ENCODE measurements at places on chromosomes 6 and 20.

DNA sequence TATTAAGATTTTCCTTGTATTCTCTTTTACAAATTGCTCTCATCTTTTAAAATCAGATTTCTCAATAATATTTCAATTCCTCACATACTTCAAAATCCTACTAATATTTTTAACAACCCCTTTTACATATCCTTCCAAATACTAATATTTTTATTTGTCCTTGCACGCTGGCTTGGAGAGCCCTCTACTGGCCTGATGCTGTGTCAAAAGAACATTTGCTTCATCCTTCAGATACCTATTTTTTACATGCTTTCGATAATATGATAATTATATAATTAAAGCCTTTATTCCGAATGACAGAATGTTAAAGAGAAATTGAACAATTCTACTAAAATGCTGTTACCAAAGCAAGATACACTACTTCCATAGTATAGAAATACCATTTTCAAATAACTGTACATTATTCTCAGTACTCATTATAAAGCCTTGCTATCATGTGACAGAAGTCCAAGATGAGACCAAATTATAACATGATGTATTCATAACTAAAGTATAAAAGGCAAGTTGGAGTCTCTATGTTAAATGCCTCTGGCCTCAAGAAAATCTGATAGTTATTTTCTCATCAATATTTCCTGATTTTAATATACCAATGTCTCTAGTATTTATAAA is 39.0 kb upstream of the PLN start:
- no peak for DNase-seq

- no peak for DNase-seq
These were observed 901 bp downstream of the CEP57L1 start for GRCh38 chr6:109096208-109096607.

DNA sequence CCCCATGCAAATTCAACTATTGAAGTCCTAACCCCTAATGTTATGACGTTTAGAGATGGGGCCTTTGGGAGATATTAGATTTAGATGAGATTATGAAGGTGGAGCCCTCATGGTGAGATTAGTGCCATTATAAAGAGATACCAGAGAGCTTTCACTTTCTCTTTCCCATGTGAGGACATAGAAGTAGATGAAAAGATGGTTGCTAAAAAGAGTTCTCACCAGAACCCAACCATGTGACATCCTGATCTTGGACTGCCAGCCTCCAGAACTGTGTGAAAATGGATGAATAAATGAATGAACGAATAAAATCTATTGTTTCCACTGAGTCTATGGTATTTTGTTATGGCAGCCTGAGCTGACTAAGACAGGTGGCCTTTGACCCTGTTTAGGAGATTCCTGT is 50.6 kb upstream of the FBXO30 start:
- no peak for DNase-seq

DNA sequence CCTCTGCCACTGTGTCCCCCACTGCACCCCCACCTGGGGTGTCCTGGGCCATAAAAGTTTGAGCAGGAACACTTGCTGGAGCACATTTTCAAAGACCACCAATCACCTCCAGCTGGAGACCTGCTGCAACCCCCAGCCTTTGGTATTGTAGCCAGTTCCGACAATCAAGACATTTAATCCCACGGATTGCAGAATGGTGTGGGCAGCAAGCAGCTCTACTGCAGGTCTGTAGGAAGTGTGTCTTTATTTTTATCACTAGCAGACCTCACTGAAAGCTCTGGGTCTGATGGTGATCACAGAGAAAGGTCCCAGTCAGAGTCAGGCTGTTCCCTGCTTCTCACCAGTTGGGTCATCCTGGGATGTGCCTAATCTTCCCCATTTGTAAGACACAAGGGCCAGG is 167.1 kb upstream of the ECI2 start:
- no peak for DNase-seq

GRCh38 chr20:57410398-57410920 is 19.3 kb downstream of the RBM38 start:
- DNase-seq: no peak

DNA sequence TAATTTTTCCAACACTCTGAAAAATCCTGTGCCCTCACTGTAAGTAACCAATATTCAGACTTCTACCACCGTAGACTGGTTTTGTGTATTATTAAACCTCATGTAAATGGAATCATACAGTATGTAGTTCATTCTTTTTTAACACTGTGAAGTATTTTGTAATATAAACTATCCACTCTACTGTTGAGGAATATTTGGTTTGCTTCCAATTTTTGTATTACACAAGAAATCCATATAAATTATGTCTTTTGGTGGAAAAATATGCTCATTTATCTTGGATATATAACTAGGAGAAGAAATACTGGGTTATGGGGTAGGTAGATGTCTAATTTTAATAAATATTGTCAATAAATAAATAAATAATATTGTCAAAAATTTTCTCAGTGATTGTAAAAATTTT is 116.8 kb downstream of the CHD6 start:
- DNase-seq: no peak

GRCh38 chr6:48826901-48827701 is 636.0 kb downstream of the MMUT start:
- no peak for DNase-seq

- no peak for DNase-seq
These were observed 838 bp upstream of the POM121L2 start for GRCh38 chr6:27312950-27313271.

GRCh38 chr20:45636513-45636912 is 5.4 kb upstream of the WFDC9 start:
- no peak for DNase-seq

DNA sequence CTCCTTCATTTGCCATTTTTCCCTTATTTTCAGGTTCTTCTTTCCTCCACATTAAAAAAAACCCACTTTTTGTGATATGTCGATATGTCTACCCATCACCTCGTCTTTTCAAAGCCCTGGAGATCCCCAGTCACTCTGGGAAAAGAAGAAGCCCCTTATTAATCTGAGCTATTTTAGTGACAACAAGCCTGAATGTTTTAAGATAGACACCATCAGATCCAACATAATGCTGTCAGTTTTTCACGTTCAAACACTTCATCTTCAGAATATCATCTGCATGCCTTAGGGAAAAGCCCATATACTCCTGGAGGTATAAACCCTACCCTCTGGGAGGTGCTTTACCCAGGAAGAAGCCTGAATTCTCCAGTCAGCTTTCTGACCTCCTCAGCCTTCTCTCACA is 464.0 kb upstream of the CDH4 start:
- no peak for DNase-seq

DNA sequence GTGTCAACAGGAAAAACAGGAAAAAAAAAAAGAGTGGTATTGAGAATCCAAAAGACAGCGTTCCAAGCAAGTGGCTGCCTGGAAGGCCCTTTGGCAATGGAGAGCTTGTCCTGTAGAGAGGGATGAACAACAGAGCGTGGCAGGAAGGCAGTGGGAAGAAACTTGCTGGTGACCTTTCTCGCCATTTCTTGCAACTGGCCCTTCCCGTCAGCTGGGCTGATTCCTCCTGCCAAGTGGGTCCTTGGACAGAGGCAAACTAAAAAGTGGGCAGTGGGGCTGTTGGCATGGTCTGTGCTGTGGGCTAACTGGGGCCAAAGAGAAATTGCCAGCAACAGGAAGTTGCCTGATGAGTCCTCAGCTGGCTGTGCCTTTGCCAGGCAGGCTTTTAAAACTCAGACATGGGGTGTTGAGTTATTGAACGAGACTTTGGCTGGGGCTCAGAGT is 43.9 kb upstream of the CLDN20 start:
- DNase-seq: no peak

DNA sequence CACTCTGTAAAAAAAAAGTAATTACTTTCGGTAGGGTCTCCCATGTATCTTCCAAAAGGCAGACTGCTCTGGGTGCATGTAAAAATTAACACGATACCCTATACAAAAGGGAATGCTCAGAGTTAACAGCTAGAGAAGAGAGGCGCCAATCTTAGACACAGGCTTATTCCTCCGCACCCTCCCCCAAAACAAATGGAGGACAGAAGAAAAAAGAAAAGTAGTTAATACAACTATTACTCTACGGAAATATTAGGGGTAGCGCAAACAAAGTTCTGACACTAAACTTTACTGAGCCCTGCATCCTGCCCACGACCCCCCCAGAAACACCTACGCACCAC is 331 bp upstream of the UFL1 start:
- no peak for DNase-seq

GRCh38 chr6:108294297-108294726 is 542 bp upstream of the AFG1L start:
- no peak for DNase-seq

DNA sequence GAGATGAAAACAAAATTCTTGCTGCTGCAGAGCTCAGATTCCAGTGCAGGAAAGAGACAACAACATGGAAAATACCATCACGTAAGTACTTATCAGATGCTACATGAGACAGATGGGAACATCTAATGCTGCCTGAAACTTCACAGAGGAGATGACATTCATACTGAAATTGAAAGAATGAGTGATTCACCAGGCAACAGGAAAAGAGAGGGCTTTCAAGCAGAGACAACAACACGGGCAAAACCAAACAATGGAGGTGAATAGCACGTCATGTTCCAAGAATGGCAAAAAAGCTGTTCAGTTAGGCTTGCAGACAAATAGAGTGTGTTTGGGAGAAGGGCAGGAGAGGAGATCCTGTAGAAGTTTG is 39.3 kb downstream of the GTF2H5 start:
- DNase-seq: no peak

- no peak for DNase-seq
These were observed 339.9 kb upstream of the ARID1B start for GRCh38 chr6:156437121-156437879.

- DNase-seq: no peak
These were observed 27.0 kb downstream of the TOX2 start for GRCh38 chr20:43941476-43942200.

DNA sequence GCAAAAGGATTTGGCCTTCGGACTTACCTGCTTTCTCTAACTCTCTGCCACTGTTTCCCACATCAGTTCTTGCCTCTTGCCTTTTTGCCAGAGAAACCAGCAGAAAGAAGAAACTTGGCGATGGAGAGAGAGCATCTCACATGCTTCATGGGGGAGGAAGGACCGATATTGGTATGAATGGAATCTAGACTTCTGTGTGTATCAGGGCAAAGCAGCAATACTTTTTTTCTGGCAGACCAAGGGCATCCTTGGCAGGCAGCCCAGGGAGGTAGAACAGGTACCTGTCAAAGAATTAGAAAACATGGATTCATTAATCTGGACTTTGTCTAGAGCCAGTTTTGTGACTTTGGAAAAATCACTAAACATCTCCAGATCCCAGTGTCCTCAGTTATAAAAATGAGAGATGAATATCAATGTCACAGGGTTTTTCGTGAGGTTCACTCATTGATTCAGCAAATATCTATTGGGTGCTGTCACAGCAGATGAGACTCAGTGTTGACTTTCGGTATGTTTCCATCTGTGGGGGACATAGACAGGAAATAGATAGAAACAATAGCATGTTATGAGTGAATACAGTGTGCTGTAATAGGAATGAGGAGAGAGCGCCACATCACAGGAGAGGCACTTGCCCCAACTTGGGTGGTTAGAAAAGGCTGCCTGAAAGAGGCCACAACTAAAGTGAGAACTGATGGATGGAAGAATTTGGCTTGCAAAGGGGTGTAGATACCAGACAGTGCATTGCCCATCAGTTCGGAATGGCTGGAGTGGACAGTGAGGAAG is 114.1 kb downstream of the CD83 start:
- no peak for DNase-seq

DNA sequence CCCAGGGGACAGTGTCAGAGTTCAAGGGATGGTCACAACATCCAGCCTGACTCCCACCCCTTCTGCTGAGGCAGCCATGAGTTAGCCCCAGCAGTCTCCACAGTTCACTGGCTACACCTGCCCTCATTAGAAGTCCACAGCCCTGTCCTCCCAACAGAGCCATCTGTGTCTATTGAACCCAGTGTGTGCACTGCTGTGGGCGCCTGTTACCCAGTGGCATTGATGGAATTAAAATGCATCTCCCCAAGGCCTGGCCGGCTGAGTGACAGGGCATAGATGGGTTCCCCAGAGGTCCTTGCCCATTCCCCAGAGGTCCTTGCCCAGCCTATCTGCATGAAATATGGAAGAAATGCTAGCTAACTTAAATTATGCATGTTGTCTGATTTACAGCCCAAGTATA is 73.3 kb downstream of the PCSK2 start:
- no peak for DNase-seq

GRCh38 chr6:32092760-32093497 is 16.2 kb downstream of the TNXB start:
- DNase-seq: no peak

- DNase-seq: no peak
These were observed 198.4 kb downstream of the ISM1 start for GRCh38 chr20:13419477-13419876.

DNA sequence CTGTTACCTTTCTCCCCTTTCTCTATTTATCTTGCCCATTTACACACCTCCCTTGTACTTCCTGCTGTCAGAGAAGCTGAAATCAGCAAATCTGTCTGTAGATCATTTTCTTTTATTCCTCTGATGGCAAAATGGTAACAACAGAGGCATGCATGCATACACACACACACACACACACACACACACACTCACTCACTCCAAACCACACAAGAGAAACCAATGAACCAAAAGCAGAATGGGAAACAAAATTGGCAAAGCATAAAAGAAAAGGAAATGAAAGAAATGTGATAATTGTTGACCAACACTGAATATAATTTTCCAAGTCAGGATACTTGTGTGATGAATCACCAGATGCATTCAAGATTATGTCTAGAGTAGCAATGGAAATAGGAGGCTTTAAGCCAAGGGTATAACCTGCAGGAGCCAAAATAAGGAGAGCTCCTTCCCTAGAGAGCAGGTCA is 172.4 kb downstream of the PLCB4 start:
- no peak for DNase-seq

DNA sequence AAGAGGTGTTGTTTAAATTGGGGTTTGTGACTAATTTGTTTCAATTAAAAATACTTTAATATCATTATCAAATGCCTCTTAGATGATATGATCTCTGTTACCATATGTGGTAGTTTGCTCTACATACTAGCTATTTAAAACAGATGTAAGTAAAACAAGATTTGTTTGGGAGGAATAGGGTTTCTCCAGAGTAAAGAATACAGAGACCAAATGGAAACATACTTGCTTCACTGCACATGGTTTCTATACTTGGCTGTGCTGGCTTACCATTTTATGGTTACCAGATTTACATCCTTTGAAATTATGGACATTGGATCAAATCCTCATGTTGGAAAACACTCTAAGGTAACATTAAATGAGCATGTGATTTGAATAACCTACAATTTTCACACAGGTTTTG is 588.3 kb downstream of the CD109 start:
- no peak for DNase-seq

DNA sequence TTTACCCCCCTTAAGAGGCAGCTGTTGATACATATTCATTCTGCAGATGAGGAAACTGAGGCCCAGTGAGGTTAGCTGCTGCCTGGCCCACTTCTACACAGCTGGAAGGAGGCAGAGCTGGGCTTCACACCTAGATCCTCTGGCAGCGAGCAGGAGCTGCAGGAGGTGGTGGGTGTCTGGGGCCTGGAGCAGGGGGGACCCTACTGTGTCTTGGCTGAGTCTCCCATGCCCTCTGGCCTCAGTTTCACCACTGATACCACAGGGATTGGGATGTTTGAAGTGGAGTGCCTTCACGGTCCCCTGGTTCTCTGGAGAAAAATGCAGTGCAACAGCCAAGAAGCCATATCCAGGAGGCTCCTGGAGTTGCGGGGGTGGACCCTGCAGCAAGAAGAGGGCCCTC is 8.2 kb upstream of the BPIFA2 start:
- no peak for DNase-seq

Measured in stimulated activated CD8-positive, alpha-beta memory T cell treated with anti-CD3 and anti-CD28 coated beads, Interleukin-15, amount 100 ng/mL, for 4 hours (primary cell).